Immature natural killer cell (primary cell): ENCODE measurements at places on chromosomes 5 and 9. TPM values are rescaled to one million over a fixed set of nuclear protein-coding genes. Genes with fewer than 3 reads are reported as not detected.

GRCh38 chr5:135211791-135212190 lies 177.8 kb upstream of the PITX1 start:
- H3K4me3 ChIP-seq, result no peak overlapping the region
- no peak overlapping the region for H3K27ac ChIP-seq
- H3K36me3 ChIP-seq, result no peaks in the 10 kb centered on the region
- DNase-seq, result no peak
- peaks cover 1% of the 10 kb centered on the region for H3K27me3 ChIP-seq

DNA sequence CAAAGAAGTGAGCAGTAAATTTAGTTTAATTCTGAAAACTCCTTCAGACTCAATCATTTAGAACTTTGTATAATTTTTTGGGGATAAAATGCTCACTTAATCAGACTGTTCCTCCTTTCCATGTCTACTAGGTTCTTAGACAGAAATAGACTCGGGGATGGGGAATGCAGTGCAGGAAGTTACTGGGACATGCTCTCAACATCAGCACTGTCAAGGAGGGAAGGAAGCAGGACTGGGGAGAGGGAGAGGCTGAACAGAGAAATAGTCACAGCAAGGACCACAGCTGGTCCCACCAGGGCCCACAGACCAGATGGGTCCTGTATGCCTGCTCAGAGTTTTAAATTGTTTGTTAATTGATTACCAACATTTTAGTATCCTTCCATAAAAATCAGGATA lies 310.1 kb upstream of the MSX2 start:
- no peak overlapping the region for H3K27ac ChIP-seq
- peaks cover 3% of the 10 kb centered on the region for H3K27me3 ChIP-seq
- DNase-seq, result no peak
- H3K4me3 ChIP-seq, result no peak overlapping the region
- no peaks in the 10 kb centered on the region for H3K36me3 ChIP-seq

DNA sequence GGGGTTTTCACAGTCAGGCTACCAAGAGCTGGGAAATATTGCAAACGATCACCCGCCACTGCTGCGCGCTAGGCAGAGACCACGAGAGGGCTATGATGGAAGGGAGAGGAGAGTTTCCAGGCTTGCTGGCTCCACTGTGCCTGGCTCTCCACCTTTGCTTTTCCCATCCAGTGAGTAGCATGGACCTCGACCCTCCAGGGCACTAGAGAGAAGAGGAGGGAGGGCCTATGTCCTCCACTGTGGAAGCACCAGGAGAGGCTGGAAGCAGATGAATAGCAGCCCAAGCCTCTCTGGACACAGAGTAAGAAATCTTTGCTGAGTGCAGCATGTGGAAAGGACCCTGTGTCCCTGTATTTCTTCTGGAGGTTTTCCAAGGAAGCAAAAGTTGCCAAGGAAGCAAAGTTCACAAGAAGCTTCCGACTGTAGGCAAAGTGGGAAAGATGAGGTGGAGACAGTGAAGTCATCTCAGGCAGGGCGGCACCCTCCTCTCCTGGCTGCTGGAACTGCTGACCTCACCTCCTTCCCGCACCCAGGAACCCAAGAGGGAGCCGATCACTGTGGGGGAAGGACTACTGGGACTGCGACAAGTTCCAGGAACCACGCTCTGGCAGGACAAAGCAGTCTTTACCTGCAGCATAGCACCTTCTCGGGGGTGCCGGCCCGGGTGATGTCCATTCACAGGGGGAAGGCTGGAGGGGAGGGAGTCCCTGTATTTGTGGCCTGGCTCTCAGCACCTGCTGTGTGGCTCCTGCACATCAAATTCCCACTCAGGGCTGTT lies 79.6 kb downstream of the CSNK1A1 start:
- H3K4me3 ChIP-seq, result no peak overlapping the region
- no peaks in the 10 kb centered on the region for H3K36me3 ChIP-seq

DNA sequence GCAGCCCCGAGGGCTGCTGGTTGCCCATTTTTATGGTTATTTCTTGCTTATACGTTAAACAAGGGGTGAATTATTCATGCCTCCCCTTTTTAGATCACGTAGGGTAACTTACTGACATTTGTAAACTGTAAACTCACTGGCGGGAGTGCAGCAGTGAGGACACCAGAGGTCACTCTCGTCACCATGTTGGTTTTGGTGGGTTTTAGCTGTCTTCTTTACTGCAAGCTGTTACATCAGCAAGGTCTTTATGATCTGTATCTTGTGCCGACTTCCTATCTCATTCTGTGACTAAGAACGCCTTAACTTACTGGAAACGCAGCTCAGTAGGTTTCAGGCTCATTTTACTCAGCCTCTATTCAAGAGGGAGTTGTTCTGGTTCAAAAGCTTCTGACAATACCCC lies 155.0 kb upstream of the PRDM9 start:
- no peak overlapping the region for H3K4me3 ChIP-seq
- DNase-seq, result no peak
- H3K36me3 ChIP-seq, result no peaks in the 10 kb centered on the region

DNA sequence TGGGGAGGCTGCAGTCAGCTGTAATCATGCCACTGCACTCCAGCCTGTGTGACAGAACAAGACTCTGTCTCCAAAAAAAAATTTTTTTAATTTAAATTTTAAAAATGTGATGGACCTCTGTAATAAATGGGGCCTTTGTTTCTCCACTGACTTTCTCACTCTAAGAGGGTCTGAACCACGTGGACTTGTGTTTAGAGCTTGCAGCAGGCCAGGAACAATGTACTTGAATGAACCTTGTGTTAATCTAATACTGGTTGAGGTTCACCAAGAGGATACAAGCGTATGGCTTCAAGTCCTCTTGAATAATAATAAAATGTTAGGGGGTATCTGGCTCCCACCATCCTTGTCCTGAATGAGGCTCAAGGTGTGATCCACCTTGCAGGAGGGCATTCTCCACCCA lies 14.4 kb upstream of the SLC2A8 start:
- no peaks in the 10 kb centered on the region for H3K4me1 ChIP-seq
- no peak for DNase-seq
- no peak overlapping the region for H3K4me3 ChIP-seq
- no peak overlapping the region for H3K27ac ChIP-seq
- H3K36me3 ChIP-seq, result peaks cover 5% of the 10 kb centered on the region
- H3K27me3 ChIP-seq, result peaks cover 14% of the 10 kb centered on the region

- no peak for DNase-seq
- H3K36me3 ChIP-seq, result no peaks in the 10 kb centered on the region
- H3K27ac ChIP-seq, result no peak overlapping the region
- no peaks in the 10 kb centered on the region for H3K27me3 ChIP-seq
- peaks cover 3% of the 10 kb centered on the region for H3K4me1 ChIP-seq
- H3K4me3 ChIP-seq, result no peak overlapping the region
These were observed 6.6 kb downstream of the TJP2 start for GRCh38 chr9:69180670-69181069.

GRCh38 chr9:4305065-4305985 lies 5.5 kb upstream of the GLIS3 start:
- no peak overlapping the region for H3K27ac ChIP-seq
- no peak overlapping the region for H3K4me3 ChIP-seq
- no peak for DNase-seq
- peaks cover 18% of the 10 kb centered on the region for H3K27me3 ChIP-seq
- H3K4me1 ChIP-seq, result no peaks in the 10 kb centered on the region
- no peaks in the 10 kb centered on the region for H3K36me3 ChIP-seq

- H3K4me1 ChIP-seq, result peaks cover 17% of the 10 kb centered on the region
- DNase-seq, result no peak
- peak overlapping the region; percentile 79 for H3K27ac ChIP-seq
These were observed 1.2 kb downstream of the FANCC start for GRCh38 chr9:95316274-95316673.

DNA sequence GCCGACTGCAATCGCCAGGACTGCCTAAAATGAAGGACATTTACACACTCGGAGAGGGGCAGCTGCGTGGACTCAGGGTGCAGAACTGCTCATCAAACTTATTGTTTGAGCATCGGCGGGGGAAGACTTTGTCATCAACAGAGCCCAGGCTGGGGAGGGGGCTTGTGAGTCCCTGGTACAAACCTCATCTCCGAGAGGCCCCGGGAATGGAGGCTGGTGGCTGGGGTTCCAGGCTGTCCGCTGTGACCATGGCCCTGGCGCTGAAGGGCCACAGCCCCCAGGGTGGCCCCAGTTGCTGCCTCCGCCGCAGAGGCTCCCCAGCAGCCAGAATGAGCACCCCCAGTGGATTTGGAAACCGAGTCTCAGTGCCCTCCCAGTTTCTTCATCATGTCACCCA lies 46.1 kb upstream of the RNU6ATAC start:
- no peaks in the 10 kb centered on the region for H3K36me3 ChIP-seq
- no peak overlapping the region for H3K27ac ChIP-seq
- DNase-seq, result no peak
- H3K4me1 ChIP-seq, result no peaks in the 10 kb centered on the region
- H3K27me3 ChIP-seq, result no peaks in the 10 kb centered on the region

GRCh38 chr5:74636552-74636951 lies 4.0 kb downstream of the ENC1 start:
- H3K4me1 ChIP-seq, result peaks cover 39% of the 10 kb centered on the region
- H3K4me3 ChIP-seq, result no peak overlapping the region
- peaks cover 24% of the 10 kb centered on the region for H3K27me3 ChIP-seq
- peaks cover 5% of the 10 kb centered on the region for H3K36me3 ChIP-seq

GRCh38 chr5:125171641-125172040 lies 425.2 kb upstream of the ZNF608 start:
- no peaks in the 10 kb centered on the region for H3K36me3 ChIP-seq
- no peaks in the 10 kb centered on the region for H3K27me3 ChIP-seq
- H3K4me3 ChIP-seq, result no peak overlapping the region
- no peak for DNase-seq
- no peak overlapping the region for H3K27ac ChIP-seq

DNA sequence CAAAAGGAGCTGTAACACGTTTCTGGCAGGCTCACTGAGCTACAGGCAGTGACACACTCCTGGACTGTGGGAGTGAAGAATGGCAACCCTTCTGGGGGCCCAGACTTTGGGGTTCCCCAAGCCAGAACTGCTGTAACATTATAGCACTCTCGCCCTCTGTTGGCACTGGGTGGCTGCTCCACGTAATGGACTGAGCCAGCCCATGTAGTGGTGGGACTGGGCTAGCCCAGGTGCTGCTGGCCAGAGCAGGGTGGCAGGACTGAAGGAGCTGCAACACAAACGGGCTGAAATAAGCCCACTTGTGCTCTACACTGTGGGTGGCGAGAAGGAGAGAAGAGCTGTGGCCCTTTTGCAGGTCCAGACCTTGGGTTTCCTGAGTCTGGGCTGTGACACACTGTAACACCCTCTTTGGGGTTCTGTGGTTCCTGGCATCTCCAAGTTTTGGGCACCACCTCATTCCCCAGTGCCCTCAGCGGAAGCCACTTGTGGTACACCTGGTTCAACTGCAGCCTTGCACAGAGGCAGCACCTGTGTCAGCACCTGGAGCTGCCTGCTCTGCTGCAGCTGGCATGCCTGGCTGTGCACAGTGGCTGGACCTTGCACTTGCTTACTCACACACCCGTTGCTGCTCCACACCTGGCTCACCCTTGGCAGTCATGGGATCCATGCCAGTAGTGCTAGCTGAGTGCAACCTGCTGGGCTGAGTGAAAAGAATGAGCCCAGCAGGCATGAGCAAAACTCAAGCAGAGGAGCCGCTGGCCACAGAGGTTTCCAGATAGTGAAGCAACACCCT lies 95.0 kb upstream of the PRR16 start:
- DNase-seq, result no peak
- no peaks in the 10 kb centered on the region for H3K4me1 ChIP-seq
- no peak overlapping the region for H3K27ac ChIP-seq
- no peaks in the 10 kb centered on the region for H3K27me3 ChIP-seq

DNA sequence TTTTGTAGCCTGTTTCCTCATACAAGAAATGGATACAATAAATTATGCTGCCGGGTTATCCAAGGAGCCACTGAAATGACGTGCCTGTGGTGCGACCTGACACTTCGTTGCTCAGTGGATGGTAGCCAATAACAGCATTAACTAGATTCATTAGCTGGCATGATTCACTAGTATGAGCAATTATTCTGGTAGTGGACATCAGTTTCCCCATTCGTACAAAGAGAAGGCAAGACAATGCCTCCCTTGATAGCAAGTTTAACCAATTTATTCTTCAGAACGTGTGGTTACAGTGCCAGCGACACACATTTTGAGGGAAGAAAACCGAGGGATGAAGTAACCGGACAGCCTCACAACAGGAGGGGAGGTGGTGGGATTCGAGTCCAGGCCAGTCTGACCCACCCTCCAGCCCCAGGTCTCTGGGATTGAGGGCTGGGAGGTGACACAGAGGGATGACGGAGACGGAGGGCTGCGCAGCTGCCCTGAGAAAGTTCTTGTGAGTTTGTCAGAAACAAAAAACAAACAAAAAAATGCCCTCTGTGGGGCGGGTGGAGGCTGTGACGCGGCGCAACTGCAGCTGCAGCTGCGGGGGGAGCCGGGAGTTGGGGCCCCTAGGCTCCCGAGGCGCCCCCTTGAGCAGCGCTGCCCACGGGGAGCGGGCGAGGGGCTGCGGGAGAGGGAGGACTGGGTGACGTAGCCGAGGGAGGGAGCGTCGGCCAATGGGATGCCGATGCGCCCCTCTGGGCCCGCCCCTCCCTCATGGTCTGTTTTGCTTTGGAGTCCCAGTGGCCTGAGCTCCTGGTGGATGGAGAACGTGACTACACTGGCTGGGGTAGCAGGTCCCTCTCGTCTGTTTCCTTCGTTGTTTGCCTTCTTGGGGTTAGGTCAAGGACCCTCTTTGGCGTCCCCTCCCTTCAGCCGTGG lies 10.9 kb downstream of the LHX2 start:
- H3K27me3 ChIP-seq, result peaks cover 36% of the 10 kb centered on the region
- peaks cover 20% of the 10 kb centered on the region for H3K4me1 ChIP-seq
- no peak overlapping the region for H3K4me3 ChIP-seq
- peaks cover 3% of the 10 kb centered on the region for H3K36me3 ChIP-seq
- H3K27ac ChIP-seq, result no peak overlapping the region

DNA sequence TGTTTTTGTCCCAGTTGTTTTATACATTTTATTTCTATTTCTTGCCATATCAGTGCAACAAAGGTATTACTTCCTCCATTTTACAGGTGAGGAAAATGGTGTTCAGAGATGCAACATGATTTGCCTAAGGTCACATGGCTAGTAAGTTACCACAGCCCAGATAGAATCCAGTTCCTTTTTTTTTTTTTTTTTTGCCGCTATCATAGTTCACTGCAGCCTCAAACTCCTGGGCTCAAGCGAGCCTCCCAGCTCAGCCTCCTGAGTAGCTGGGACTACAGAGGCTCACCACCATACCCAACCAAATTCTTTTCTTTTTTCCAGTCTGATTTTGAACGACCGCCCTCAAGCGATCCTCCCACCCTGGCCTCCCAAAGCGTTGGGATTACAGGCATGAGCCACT lies 480 bp upstream of the CCDC69 start:
- peak overlapping the region; percentile 94 for H3K4me3 ChIP-seq
- peak overlapping the region; percentile 95 for H3K27ac ChIP-seq
- H3K27me3 ChIP-seq, result no peaks in the 10 kb centered on the region
- DNase-seq, result peak; percentile 21
- peaks cover 54% of the 10 kb centered on the region for H3K4me1 ChIP-seq

KLHL3 gene
- 1.2 TPM for polyA plus RNA-seq

ZNF169 gene
- polyA plus RNA-seq, result 3.7 TPM

POLR1E gene
- polyA plus RNA-seq, result 12.1 TPM

TAF11L8 gene
- polyA plus RNA-seq, result not detected

N4BP3 gene
- polyA plus RNA-seq, result not detected

UGT3A2 gene
- not detected for polyA plus RNA-seq

SAXO1 gene
- polyA plus RNA-seq, result not detected
